Heart right ventricle (tissue), 16 donors: ENCODE measurements at places on chromosomes 16 and 17. TPM values are rescaled to one million over a fixed set of nuclear protein-coding genes. Genes with fewer than 3 reads are reported as not detected.

DNA sequence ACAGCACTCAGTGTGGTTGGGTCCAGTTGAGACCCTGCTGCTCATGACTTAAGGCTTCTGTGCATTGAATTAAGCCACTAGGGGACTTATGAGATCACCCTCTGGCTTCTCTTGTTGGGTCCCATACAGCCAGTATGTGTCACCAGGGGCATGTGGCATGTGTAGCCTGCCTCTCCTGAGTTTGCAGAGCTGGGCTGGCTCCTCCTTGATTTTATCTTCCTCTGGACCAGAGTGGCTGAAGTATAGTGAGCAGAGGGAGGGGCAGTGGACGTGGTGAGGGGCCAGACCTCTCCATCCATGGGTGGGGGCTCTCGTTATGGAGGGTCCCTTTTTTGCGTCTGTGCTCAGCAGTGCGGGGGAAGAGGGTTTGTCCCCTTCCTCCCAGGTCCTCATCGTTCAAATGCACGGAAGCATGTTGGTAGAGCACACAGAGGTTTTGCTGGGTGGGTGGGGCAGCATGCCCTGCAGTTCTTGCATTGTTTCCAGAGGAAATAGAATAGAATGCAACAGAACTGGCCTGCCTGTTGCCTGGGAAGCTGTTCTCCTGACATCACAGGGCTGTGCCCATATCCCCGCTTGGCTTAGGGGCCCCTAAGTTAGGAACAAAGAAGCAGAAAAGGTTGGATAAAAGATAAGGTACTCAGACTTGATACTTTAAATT, 77.4 kb downstream of the SPECC1 start:
- no peak for DNase-seq
- peaks cover 29% of the 10 kb centered on the region for H3K4me1 ChIP-seq
- H3K27ac ChIP-seq, result peak overlapping the region; percentile 94
- H3K27me3 ChIP-seq, result no peaks in the 10 kb centered on the region
- no peaks in the 10 kb centered on the region for H3K36me3 ChIP-seq

DNA sequence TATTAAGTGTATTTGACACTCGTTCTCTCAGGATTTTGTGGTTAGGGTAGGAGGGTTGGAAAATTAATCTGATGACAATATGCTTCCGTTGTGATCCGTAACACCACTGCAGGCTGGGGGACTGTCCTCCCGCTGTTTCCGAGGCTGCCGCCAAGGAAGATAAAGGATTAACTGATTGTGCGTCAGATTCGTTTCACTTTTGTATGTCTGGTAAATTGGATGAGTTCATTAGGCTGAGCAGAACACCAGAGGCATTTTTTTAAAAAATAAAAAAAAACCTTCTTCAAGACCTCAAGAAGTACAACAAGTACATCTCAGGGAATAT, 486.7 kb upstream of the SALL1 start:
- no peaks in the 10 kb centered on the region for H3K36me3 ChIP-seq
- no peak for DNase-seq
- H3K4me3 ChIP-seq, result no peak overlapping the region
- H3K4me1 ChIP-seq, result no peaks in the 10 kb centered on the region
- no peak overlapping the region for H3K27ac ChIP-seq

DNA sequence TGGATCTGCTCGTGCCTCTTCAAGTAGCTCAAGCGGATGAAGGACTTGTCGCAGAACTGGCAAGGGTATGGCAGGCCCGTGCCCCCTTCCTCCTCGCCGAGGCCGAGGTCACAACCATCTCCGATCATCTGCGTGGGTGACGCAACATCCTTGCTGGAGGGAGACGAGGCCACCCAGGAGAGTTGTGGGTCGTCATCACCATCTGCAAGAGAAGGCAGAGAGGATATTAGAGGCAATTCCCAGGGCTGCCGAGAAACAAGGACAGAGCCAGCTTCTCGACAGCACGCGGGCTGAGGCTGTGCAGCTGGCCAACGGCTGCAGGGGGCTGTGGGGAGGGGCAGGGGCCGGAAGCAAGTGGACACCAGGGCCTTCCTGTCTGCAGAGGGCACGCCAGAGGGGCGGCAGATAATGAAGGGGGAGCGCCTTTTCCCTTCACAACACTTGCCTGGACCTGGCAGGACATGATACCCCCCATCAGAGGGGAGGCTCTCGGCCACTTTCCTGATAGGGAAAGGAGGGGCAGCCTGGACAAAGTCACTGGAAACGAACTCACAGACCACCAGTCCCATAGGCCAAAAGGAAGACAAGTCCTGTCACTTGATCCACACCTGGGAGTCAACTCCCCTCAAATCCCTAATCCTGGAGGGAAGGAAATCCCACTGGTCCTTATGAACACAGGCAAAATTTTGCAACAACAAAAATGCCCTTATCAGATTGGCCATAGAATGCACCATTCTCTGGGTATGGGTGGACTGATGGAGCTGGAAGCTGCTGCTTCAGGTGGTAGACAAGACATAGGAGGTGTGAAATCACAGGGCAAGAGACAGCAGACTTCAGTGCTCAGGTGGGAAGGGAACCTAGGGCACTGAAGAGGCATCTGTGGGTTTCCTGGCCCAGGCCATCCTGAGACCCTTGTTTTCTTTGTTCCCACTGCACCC, 217.0 kb downstream of the ZNF423 start:
- peak overlapping the region; percentile 39 for H3K27ac ChIP-seq
- peaks cover 9% of the 10 kb centered on the region for H3K36me3 ChIP-seq
- H3K27me3 ChIP-seq, result no peaks in the 10 kb centered on the region
- H3K4me3 ChIP-seq, result no peak overlapping the region

The CX3CL1 gene
- total RNA-seq, result 27.3 TPM

DNA sequence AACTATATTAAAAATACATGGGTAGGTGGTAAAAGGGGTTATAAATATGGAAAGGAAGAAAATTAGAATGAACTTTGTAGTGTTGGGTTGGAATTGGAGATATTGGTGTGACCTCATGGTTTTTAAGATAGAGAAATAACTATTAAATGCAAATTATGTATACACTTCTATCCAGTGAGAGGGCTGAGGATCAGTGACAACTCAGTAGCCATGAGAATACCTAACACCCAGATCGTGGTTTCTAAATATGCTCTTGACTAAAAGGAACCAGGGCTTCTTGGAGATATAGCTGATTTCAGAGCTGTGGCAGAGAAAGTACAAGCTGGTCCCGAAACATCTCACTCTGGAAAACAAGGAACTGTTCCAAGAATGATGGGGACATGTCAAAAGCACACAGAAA, 44.4 kb downstream of the SLC6A4 start:
- no peak overlapping the region for H3K4me3 ChIP-seq
- H3K27me3 ChIP-seq, result no peaks in the 10 kb centered on the region
- no peak for DNase-seq
- no peak overlapping the region for H3K27ac ChIP-seq
- no peaks in the 10 kb centered on the region for H3K4me1 ChIP-seq

The DNAAF8 gene
- total RNA-seq, result 1.2 TPM

The STH gene
- total RNA-seq, result not detected

- DNase-seq, result no peak
- no peaks in the 10 kb centered on the region for H3K27me3 ChIP-seq
- no peaks in the 10 kb centered on the region for H3K36me3 ChIP-seq
- H3K27ac ChIP-seq, result no peak overlapping the region
Measured at GRCh38 chr17:74555427-74555940, 9.6 kb upstream of the CD300C start.

- DNase-seq, result no peak
- H3K4me1 ChIP-seq, result peaks cover 26% of the 10 kb centered on the region
- no peak overlapping the region for H3K4me3 ChIP-seq
- H3K27ac ChIP-seq, result peak overlapping the region; percentile 44
Measured at GRCh38 chr17:66467766-66468165, 165.4 kb downstream of the PRKCA start.

The SAMD14 gene
- total RNA-seq, result 1.7 TPM

- no peak for DNase-seq
- no peaks in the 10 kb centered on the region for H3K4me1 ChIP-seq
- H3K27me3 ChIP-seq, result peaks cover 3% of the 10 kb centered on the region
- H3K27ac ChIP-seq, result no peak overlapping the region
- H3K36me3 ChIP-seq, result no peaks in the 10 kb centered on the region
Measured at GRCh38 chr16:85935974-85936760, 37.2 kb downstream of the IRF8 start.

GRCh38 chr17:79843816-79844800, 4.9 kb upstream of the CBX4 start:
- DNase-seq, result peak; percentile 71
- no peaks in the 10 kb centered on the region for H3K36me3 ChIP-seq
- peak overlapping the region; percentile 69 for H3K4me3 ChIP-seq
- H3K4me1 ChIP-seq, result peaks cover 62% of the 10 kb centered on the region
- H3K27ac ChIP-seq, result peak overlapping the region; percentile 2

The MYH3 gene
- total RNA-seq, result 0.73 TPM

GRCh38 chr17:43616029-43616351, 45.7 kb downstream of the MEOX1 start:
- no peaks in the 10 kb centered on the region for H3K27me3 ChIP-seq
- H3K36me3 ChIP-seq, result no peaks in the 10 kb centered on the region
- no peak overlapping the region for H3K27ac ChIP-seq
- no peak for DNase-seq

The HASPIN gene
- 0.17 TPM for total RNA-seq

The KRT39 gene
- not detected for total RNA-seq

DNA sequence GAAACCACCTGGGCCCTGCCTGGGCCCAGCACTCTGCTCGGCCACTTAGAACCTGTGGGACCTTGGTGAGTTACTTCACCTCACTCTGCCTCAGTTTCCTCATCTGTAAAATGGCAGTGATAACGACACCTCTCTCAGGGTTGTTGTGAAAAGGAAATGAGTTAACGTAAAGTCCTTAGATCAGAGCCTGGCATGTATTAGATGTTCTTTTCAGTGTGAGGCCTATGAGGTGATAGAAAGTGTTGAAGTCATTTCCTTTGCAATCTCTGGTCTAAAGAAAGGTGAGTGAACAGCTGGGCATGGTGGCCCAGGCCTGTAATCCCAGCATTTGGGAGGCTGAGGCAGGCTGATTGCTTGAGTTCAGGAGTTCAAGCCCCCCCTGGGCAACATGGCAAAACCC, 51.7 kb upstream of the LGALS9 start:
- DNase-seq, result no peak
- no peaks in the 10 kb centered on the region for H3K27me3 ChIP-seq

DNA sequence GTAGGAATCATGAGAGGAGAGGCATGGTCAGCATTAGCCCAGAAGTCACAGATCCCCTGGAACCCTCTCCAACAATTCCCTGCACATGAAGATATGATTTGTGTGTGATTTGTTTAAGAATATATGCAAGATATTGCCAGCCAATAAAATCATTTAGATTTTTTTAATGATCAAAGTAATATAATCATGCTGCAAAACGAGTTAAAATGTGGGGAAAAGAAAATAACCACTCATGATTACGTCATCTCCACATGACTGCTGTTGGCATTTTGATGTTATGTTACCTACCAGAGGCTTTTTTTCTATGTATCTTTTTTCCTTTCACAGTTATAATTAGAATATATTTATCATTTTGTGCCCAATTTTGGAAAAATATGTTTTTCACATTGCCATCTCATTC, 22.4 kb downstream of the SLC35G3 start:
- H3K4me3 ChIP-seq, result no peak overlapping the region
- H3K4me1 ChIP-seq, result peaks cover 15% of the 10 kb centered on the region
- no peak for DNase-seq
- H3K27me3 ChIP-seq, result no peaks in the 10 kb centered on the region

DNA sequence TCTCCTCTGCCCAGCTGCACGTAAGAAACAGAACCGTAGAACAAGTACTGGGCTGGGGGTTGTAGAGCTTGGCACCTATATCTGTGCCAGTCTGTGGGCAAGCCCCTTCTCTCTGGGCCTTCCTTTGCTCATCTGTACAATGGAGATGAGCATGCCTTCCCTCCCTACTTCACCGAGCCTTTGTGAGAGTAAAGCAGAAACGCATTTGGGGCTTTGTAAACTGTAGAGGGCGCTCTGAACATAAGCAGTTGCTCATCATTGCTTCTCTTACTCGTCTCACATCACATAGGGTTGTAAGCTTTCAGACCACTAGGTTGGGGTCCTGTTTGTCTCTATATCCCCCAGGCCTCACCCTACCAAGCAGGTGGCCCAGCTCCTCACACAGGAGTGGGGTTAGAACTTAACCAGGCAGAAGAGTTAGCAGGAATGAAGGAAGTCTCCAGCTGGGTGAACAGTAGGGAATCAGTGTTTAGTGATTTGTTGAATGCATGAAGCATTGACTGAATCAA, 15.1 kb downstream of the SAMD14 start:
- peak overlapping the region; percentile 95 for H3K27ac ChIP-seq
- peaks cover 50% of the 10 kb centered on the region for H3K27me3 ChIP-seq
- H3K4me1 ChIP-seq, result peaks cover 68% of the 10 kb centered on the region

- DNase-seq, result no peak
- H3K4me3 ChIP-seq, result no peak overlapping the region
- no peaks in the 10 kb centered on the region for H3K36me3 ChIP-seq
- H3K27ac ChIP-seq, result no peak overlapping the region
Measured at GRCh38 chr17:73641826-73642600, 2.2 kb downstream of the SDK2 start.

- peaks cover 11% of the 10 kb centered on the region for H3K4me1 ChIP-seq
- H3K27me3 ChIP-seq, result no peaks in the 10 kb centered on the region
- no peak for DNase-seq
- no peak overlapping the region for H3K27ac ChIP-seq
- no peak overlapping the region for H3K4me3 ChIP-seq
Measured at GRCh38 chr17:50514388-50514787, 6.1 kb downstream of the MYCBPAP start.

GRCh38 chr17:14833201-14833785, 431.8 kb downstream of the PMP22 start:
- H3K36me3 ChIP-seq, result no peaks in the 10 kb centered on the region
- H3K27me3 ChIP-seq, result no peaks in the 10 kb centered on the region
- H3K4me3 ChIP-seq, result no peak overlapping the region
- H3K27ac ChIP-seq, result no peak overlapping the region

GRCh38 chr16:31268033-31268365, 8.2 kb downstream of the ITGAM start:
- no peak for DNase-seq
- H3K27me3 ChIP-seq, result peaks cover 34% of the 10 kb centered on the region
- no peak overlapping the region for H3K4me3 ChIP-seq
- no peak overlapping the region for H3K27ac ChIP-seq

GRCh38 chr16:86986809-86987487, 330.2 kb downstream of the C16orf95 start:
- H3K4me1 ChIP-seq, result no peaks in the 10 kb centered on the region
- no peak for DNase-seq
- H3K27me3 ChIP-seq, result no peaks in the 10 kb centered on the region
- no peak overlapping the region for H3K27ac ChIP-seq
- H3K4me3 ChIP-seq, result no peak overlapping the region

The HS3ST3B1 gene
- total RNA-seq, result 1.1 TPM
